ENCODE measurements at places on chromosomes 5 and 9.

DNA sequence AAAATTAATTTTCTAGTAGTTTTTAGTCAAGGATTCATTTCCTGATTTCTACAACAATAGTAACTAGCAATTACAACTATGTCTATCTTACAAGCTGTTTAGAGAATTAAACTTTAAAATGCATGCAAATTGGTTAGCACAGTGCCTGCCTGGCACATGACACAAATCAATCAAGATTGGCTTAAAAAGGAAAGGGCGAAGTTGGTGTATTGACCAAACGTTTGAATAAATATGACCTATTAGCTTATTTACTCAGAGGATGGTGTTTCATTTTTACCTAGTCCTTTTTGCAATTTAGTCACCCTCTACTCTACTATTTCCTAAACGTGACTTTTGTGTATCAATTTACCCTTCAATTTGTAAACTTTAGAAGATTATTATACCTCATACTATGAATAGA, 83.5 kb downstream of the GDA start:
- DNase-seq, result no peak

DNA sequence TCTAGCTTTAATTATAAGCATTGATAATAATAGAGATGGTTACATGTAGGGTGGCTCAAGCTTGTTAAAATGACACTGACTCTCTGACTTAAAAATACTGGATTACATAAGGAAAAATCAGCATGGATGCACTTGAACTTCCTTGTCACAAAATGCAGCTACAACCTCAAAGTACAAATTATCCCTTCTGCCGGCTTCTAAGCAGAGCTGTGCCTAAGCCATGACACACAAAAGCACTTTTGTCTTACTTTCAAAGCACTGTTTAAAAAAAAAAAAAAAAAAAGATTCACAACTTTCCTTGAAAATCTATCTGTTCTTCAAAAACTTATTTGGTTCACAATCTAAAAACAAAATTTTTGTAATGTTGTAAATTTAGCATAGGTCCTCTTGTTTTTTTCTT, 36.4 kb upstream of the ZFAND5 start:
- no peak for DNase-seq

DNA sequence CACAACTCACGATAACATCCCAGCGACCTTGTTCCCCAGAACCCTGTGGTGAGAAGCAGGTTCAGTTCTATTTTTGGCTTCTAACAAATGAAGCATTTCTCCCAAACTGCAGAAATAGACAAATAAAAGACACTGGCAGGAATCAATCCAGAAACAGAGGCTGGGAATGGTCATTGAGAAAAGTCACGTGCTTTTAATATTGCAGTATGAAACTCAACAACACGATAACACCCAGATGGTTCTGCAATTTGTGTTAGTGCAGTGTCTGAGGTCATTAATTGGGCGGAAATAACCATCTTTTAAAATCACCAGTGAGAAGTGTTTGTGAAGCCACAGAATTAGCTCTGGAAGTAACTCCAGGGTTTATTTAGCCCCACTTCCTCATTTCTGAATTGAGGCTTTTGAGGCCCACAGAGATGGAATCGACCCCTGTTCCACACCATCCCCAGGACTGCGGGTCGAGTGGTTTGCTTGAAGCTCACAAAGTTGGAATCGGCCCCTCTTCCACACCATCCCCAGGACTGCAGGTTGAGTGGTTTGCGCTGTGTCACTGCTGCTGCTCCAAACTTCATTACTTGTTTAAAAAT, 164.7 kb upstream of the IRX4 start:
- no peak for DNase-seq

- DNase-seq, result no peak
Observed at GRCh38 chr5:14440582-14441431, 140.8 kb upstream of the OTULINL start.

DNA sequence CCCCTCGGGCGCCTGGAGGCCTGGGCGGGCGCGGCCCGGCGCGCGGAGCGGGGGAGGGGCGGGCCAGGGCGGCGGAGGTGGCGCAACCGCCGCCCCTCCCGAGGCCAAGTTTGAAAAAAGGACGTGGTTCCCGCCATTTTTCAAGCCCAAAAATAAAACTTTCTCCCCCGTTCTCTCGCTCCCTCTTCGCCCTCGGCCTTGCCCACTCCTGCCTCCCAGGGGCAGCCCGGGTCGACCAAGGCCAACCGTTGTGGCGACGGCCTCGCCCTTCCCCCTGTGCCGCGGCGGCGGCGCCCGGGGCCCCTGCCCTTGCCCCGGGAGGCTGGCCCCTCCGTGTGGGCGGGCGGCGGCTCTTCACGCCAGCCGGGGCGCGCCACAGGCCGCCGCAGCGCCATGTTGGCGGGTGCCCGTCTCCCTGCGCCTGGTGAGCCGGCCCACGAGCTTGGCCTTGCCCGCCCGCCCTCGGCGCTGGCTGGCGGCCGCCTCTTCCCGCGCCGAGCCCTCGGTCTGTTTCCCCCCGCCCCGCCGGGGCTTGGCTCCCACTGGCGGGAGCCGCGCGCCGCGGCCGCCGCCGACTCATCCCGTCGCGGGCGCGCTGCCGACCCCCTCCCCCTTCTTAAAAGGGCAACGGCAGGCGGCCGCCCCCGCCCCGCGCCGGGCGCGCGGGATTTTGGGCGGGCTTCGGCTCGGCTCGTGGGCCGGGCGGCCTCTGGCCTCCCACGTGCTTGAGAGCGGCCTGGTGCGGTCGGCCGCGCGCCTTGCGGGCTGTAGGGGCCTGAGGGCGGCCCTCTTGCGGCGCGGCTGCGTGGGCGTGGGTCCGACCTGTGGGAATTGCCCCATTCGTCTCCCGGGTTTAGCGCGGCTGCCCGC, 1.3 kb downstream of the ANP32B start:
- no peak for DNase-seq

- DNase-seq, result no peak
Observed at GRCh38 chr5:111563031-111563822, 50.9 kb upstream of the STARD4 start.

GRCh38 chr9:72203205-72203803, 54.1 kb downstream of the GDA start:
- peak; percentile 18 for DNase-seq

DNA sequence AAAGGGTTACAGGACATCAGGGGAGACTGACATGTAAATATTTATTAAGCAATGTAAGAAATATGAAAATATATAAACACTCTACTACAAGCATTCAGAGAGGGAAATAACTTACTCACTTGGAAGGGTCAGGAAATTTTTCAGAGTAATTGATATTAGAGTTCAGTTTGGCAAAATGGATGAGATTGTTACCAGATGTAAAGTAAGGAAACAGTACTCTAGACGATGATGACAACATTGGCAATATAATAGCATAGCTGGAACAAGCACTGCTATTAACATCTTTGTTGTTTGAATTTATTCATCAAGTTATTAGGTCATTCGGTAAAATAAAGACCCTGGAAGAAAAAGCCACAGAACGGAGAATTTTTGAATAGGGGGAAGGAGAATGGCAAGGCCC, 49.1 kb downstream of the GNA14 start:
- DNase-seq, result no peak

GRCh38 chr9:121641224-121641611, 10.2 kb upstream of the DAB2IP start:
- no peak for DNase-seq

DNA sequence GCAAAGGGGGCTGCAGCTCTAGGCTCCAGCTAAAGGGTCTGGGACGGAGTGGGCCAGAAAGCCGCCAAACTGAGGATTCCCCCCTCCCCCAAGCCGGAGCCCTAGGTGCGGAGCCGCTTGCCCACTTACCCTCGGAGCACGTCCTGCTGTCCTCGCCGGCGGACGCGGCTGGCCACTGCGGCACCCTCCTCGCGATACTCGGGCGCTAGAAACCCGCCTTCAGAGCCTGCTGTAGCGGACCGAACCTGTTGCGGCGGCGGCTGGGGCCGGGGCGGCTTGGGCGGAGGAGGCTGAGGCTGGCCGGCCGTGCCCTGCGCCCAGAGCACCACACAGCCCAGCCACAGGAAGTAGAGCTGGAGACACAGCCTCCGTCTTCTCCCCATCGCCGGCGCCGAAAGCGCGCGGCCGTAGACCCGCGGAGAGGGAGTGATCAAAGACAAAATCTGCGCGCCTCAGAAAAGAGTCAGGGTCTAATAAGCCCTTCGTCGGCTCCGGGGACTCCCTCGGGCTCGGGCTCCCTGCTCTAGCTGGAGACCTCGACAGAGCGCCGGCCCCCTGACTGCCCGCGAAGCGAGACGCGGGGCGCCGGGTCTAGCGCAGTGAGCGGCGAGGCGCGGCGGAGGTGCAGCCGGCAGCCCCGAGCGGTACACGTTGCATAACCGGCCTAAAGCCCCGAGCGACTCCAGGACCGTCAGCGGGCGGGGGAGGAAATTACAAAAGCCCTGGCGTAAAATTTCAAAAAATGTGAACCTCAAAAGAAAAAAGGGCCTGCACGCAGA, 635 bp downstream of the FBN2 start:
- DNase-seq, result peak; percentile 7

- DNase-seq, result no peak
Observed at GRCh38 chr9:129316281-129317030, 138.4 kb upstream of the IER5L start.

GRCh38 chr9:34590381-34591247, 1.1 kb upstream of the CNTFR start:
- DNase-seq, result no peak

DNA sequence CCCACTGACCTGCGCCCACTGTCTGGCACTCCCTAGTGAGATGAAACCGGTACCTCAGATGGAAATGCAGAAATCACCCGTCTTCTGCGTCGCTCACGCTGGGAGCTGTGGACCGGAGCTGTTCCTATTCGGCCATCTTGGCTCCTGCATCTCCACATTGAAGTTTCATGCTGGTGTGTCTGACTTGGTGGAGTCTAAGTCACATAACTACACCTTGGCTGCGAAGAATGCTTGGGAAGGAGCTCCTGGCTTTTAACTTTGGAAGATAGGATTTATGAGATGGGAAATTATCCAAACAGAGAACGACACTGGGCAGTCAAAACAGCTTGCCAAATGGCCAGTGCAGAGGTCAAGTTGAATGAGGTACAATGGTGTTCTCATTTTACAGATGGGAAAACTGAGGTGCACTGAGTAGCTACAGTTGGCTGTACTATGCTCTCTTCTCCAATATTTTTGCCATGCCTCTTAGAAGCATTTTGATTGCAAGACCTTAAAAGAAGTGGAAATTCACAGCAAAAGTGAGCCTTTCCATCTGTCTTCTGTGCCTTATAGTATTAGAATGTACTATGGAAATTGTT, 36.7 kb downstream of the CCDC192 start:
- no peak for DNase-seq

DNA sequence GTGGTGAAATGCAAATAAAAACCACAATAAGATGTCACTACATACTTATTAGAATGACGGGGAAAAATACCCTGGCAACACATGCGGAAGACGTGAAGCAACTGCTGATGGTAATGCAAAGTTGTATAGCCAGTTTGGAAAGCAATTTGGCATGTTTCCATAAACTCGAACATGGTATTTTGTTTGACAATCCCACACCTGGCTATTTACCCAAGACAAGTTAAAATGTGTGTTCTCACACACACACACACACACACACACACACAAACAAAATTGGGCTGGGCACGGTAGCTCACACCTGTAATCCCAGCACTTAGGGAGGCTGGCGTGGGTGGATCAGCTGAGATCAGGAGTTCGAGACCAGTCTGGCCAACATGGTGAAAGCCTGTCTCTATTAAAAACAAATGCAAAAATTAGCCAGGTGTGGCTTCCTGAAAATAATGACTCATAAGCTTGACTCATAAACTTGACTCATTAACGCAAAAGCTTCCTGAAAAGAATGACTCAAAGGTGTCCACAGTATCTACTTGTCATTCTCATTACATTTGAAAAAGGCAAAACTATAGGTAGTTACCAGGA, 456.5 kb downstream of the CDH18 start:
- no peak for DNase-seq

GRCh38 chr5:100546001-100546400, 10.8 kb downstream of the FAM174A start:
- DNase-seq, result no peak

DNA sequence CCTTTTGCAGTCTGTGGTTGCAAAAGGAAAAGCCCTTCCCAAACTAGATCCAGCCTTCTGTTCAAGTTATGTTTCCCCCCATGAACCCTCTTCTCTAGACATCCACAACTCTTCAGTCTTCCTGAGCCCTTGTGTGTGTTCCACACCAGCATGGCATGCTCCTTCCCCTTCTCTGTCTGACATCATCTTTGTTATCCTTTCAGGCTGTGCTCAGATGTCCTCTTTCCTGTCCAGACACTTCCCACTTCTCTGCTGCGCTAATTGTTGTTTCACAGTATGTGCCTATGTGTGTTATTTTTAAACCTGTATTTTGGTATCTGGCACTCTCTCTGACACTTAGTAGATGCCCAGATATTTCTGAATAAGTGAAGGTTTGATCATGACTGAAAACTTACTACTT, 38.2 kb downstream of the FOCAD start:
- DNase-seq, result no peak

DNA sequence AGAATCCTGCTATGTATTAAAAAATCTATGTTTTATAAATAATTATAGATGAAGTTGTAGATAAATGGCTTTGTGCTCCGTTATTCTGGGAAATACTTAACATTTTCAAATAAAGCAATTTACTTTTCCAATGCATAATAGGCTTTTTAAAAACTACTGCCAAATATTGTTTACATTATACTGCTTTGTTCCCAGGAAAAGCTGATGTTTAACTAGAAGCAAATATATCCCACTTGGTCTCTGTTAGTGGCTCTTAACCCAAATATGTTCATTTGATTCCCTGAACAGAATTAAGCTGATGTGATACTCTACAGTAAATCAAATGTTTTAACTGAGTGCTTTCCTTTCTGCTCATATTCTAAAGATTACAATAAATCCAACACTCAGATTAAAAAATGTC, 326.3 kb downstream of the SLCO4C1 start:
- DNase-seq, result no peak

GRCh38 chr5:113186061-113186460, 209.5 kb downstream of the DCP2 start:
- no peak for DNase-seq

GRCh38 chr5:126846344-126846743, 69.4 kb downstream of the LMNB1 start:
- DNase-seq, result no peak

Data from iPS DF 6.9 (cell line).